IPS DF 6.9 (cell line): ENCODE measurements at places on chromosomes 3 and 15.
A peak's percentile ranks its signal among the peaks of the same experiment; 100 is the strongest.

DNA sequence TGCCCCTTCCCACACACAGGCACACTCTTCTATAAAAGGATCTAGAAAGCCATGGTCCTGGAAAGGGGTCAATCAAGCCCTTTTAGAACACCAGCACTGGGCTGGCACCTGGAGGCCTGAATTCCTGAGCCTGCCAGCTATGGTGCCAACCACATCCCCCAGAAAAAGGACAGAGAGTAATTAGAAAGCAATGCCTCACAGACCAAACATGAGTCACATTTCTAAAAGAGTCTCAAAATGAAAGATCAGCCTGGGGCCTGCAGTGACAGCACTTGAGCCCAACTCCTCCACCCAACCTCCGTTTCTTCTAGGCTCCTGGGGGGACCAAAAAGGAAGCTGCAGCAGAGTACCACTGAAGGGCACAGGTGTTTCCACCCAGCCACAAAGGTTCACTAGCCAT lies 14.1 kb downstream of the MYLK start:
- DNase-seq: no peak

- DNase-seq: no peak
These were observed 596.6 kb upstream of the AGTR1 start for GRCh38 chr3:148101061-148101460.

- no peak for DNase-seq
These were observed 1.5 kb downstream of the CHRNA3 start for GRCh38 chr15:78619022-78619950.

- no peak for DNase-seq
These were observed 30.4 kb downstream of the RPL22L1 start for GRCh38 chr3:170839518-170840100.

DNA sequence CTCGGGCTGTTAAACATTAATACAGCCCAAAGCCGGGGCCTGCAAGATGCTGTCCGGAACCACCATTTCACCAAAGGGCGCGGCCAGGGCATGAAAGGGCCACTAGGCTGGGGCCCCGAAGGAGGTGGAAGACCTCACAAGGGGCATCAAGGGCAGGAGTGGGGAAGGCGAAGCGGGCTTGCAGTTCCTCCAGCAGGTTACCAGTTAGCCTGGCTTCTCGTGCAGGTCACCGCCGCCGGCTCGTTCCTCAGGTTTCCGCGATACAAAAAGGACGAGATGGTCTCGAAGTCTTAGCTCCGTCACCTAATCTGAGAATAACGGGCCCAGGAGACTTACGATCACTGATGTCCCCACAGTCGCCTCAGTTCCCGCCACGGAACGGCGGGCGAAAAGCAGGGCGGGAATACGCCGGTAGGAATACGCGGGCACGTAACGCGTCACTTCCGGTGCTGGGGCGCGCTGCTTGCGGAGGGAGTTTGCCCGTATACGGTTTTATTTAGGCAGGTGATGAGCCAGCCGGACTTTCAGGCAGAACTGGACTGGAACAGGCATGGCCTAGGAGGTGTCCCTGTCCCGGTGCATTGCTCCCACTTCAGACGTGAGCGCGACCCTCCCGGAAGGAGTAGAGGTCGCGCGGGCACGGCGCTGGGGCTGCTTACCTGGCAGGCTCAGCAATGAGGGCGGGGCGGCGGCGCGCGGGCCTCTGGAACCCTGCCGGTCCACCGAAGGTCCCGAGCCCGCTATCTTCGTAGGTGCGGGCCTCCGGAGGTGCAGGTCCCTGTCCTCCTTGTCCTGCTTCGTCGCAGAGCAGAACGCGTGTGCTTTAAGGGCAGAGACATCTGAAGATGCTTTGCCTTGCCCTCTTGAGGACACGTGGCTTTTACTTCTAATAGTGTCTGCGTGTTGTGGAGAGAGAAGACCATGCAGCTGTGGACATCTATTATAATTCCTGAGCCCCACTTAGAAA lies at the start of gene RFC4:
TSS of gene RFC4 (minus strand) at position 394 of the 967 bp plus-strand sequence. CDS start 1,769 bp downstream, outside the sequence.
- DNase-seq: no peak

- no peak for DNase-seq
These were observed 838.3 kb downstream of the VGLL3 start for GRCh38 chr3:86152620-86153019.

- DNase-seq: no peak
These were observed 406.1 kb downstream of the TBC1D5 start for GRCh38 chr3:17336291-17336690.

DNA sequence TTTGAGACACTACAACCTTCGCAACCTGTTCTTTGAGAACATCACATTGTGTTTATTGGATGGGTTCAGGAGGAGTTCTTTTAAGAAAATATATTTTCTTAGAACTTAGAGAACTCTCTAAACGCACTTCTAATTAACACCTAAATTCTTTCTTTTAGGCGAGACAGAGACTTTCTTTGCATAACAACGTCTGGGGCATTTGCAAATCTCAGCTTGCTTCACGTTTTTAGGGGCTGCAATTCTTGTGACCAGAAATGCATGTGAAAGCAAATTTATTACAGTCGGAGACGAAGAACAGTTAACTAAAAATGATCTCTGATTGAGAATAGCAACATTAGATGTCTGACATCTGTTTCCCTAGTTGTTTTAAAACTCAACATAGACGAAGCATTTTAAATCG lies 568.3 kb upstream of the ZNF717 start:
- DNase-seq: no peak

DNA sequence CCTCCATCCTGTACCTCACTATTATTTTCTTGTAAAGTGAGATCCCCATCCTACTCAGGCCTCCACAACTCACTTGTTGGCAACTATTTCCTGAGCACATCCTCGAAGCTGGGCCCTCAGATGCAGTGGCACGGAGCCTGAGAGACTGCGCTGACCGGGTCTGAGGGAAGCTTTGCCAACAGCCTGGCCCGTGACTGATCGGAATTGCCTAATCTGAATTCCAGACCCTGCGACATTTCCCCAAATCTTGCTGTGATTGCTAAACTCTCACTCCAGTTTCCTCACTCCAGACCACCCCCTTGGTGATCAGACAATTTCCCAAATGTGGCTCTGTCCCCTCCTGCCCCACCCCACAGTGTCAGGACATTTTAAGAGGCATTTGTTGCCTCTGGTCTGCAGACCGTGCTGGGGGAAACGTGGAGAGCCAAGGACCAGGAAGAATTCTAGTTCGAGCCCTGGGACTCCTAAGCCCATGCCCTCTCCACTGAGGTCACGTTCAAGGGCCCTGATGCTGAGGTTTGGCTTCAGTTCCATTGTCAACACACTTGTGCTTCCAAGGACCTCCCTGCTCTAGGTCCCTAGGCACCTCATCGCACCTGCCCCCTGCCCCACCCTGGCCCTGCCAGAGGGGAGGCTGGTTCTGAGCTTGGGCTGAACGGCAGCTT lies 22.8 kb downstream of the KLHL25 start:
- DNase-seq: no peak

DNA sequence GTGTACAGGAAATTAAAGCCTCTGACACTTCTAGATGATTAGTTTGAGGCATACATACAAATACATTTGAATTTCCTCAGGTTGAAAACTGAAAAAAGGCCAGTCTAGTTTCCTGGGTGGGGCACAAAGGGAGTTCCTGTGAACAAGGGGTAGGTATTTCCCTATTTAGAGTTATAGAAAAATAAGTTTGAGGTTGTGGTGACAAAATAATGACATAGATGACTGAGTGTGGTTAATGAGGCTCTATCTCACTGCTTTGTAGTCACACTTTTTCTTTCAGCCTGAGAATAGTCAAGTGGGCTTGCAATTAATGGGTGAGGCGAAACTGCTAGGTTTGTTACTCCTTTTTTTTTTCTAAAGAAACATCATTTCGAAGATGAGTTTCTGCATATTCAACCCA lies 4.3 kb downstream of the SLCO3A1 start:
- no peak for DNase-seq

DNA sequence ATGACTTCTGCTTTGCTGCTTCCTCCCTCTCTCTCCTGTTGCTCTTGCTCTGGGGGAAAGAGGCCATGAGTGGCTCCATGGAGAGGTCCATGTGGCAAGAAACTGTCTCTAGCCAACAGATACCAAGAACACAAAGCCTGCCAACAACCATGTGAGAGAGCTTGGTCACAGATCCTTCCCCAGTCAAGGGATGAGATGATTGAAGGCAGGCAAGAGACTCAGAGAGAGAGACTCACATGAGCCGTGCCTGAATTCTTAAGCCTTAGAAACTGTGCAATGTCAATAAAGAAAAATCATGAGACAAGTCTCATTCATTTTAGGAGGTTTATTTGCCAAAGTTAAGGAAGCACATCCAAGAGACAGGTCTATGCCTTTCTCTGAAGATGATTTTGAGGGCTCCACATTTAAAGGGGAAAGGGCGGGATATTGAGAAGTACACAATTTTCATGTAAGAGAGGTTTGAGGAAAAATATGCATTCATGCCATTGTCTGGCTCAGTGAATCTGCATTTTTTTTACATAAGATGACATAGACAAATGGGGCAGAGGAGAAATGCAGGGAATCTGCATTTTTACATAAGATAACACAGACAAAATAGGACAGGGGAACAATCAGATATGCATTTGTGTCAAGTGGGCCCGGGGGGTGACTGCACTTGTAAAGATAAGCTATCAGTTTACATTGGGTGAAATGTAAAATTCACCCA lies 59.5 kb upstream of the SUCLG2 start:
- DNase-seq: no peak

DNA sequence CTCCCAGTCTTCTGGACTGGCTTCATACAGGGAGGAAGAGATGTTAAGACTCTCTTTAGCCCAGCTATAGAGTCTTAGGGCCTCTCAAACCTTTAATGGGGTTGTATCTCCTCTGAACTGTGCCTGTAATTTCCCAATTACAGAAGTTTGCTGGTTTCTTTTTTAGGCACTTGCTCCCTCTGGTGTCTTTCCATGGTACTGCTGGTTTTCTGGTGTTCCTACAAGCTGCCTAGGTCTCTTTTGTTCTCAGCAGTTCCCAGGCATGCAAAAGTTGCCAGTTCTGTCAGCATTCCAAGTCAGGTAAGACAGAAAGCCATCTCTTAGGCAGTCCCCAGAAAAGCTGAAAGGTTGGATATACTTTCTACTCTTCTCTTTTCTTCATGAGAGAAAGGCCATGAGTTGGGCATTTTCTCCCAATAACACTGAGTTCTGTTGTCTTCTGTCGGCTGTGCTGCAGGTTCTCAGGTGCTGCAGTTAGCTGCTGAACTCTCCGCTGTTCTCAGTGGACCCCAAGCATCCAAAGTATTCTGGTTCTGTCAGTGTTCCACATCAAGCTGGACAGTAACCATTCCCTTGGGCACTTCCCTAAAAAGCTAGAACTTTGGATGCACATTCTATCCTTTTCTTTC lies 54.4 kb upstream of the EHHADH start:
- DNase-seq: peak; percentile 77
